ENCODE measurements at places on chromosomes 6 and 20. TPM values are rescaled to one million over a fixed set of nuclear protein-coding genes. Genes with fewer than 3 reads are reported as not detected.

The TBCC gene
- 21.3 TPM for total RNA-seq

The RRAGD gene
- total RNA-seq, result 5.9 TPM

The BTBD3 gene
- total RNA-seq, result 62.1 TPM

The L3MBTL1 gene
- 7.6 TPM for total RNA-seq

The SLC44A4 gene
- 763 TPM for total RNA-seq

DNA sequence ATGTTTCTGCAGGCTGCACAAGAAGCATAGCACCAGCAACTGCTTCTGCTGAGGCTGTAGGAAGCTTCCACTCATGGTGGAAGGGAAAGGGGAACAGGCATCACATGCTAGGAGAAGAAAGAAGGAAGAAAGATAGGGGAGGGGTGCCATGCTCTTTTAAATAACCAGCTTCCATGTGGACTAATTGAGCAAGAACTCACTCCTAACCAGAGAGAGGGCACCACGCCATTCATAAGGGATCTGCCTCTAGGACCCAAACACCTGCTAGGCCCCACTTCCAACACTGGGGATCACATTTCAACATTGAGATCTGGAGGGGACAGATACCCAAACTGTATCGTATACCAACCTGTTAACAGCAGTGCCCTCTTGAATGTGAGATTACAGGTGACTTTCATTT is 46.9 kb upstream of the ARMC2 start:
- no peak for DNase-seq
